Naive thymus-derived CD4-positive, alpha-beta T cell (primary cell): ENCODE measurements at places on chromosomes 3 and 15.
A peak's percentile ranks its signal among the peaks of the same experiment; 100 is the strongest.

- H3K4me3 ChIP-seq, result no peak overlapping the region
- H3K4me1 ChIP-seq, result no peaks in the 10 kb centered on the region
- H3K27me3 ChIP-seq, result no peaks in the 10 kb centered on the region
- H3K36me3 ChIP-seq, result no peaks in the 10 kb centered on the region
These were observed 27.4 kb upstream of the CHST2 start for GRCh38 chr3:143092191-143092590.

- H3K27me3 ChIP-seq, result no peaks in the 10 kb centered on the region
- DNase-seq, result no peak
- H3K27ac ChIP-seq, result no peak overlapping the region
- H3K36me3 ChIP-seq, result peaks cover 3% of the 10 kb centered on the region
- H3K4me3 ChIP-seq, result no peak overlapping the region
- no peaks in the 10 kb centered on the region for H3K4me1 ChIP-seq
These were observed 86.9 kb downstream of the ATP10A start for GRCh38 chr15:25776071-25776746.

GRCh38 chr15:85704066-85704465 is 90.7 kb downstream of the KLHL25 start:
- H3K36me3 ChIP-seq, result no peaks in the 10 kb centered on the region
- no peak for DNase-seq
- H3K4me3 ChIP-seq, result peak overlapping the region; percentile 31

- no peaks in the 10 kb centered on the region for H3K27me3 ChIP-seq
- no peak overlapping the region for H3K27ac ChIP-seq
- H3K4me3 ChIP-seq, result no peak overlapping the region
- no peak for DNase-seq
- no peaks in the 10 kb centered on the region for H3K36me3 ChIP-seq
- no peaks in the 10 kb centered on the region for H3K4me1 ChIP-seq
These were observed 75.0 kb downstream of the HCN4 start for GRCh38 chr15:73293773-73294172.

- H3K4me1 ChIP-seq, result no peaks in the 10 kb centered on the region
- DNase-seq, result no peak
- H3K27ac ChIP-seq, result no peak overlapping the region
- no peaks in the 10 kb centered on the region for H3K27me3 ChIP-seq
- no peak overlapping the region for H3K4me3 ChIP-seq
- no peaks in the 10 kb centered on the region for H3K36me3 ChIP-seq
These were observed 44.4 kb downstream of the ADAMTSL3 start for GRCh38 chr15:83698294-83698693.

DNA sequence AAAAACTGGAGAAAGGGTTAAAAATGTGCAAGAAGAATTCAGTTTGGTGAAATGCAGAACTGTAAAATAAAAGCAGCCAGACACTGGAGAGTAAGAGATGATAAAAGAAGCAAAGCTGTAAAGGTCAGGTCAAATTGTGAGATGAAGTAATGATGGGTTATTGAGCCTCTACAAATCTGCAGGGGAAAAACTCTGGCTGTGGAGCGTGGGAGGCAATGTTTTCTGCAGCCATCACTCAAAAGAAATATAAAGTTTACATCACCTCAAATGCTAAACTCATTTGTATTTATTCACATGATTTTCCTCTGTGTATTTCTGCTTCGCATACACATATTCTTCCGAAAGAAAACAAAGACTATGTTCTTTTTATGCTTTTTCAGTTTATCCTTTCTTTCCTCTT is 158.8 kb upstream of the GPR149 start:
- H3K36me3 ChIP-seq, result no peaks in the 10 kb centered on the region
- H3K27me3 ChIP-seq, result no peaks in the 10 kb centered on the region
- no peaks in the 10 kb centered on the region for H3K4me1 ChIP-seq
- DNase-seq, result no peak

DNA sequence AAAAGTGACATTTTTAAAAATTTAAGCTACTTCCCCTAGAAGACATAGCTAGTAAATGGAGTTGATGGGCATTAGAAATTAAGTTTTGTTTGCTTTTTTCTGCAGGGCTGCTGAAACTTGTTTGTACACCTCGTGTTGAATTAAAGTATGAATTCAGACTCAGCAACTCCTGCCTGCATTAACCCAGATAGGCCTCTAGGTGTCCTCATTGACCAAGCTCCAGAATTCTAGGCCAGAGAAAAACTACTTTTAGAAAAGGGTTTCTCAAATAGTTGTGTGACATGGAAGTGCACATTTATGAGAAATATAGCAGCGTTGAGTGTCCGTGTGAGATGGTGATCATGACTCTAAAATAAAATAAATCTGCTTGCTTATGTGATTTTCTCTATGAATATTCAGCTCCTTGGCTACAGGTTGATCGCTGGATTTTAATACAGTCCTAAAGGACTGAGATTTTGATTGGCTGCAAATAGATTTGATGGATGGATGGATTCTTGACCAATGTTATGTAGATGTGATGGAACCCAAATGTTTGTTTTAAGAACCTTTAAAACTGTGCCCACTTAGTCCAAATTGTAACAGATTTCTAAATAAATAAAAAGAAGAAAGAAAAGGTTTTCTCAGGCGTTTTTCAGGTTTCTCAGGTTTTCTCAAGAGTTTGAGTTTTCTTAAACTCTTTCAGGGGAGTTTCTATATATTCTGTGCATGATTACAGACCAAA is 39.4 kb upstream of the LMOD3 start:
- no peaks in the 10 kb centered on the region for H3K4me1 ChIP-seq
- DNase-seq, result peak; percentile 62
- H3K27me3 ChIP-seq, result no peaks in the 10 kb centered on the region
